Activated CD4-positive, alpha-beta T cell treated with anti-CD3 and anti-CD28 coated beads, Interleukin-2, amount 10 ng/mL, durations not matched to agents 24 days and 14 days (primary cell): ENCODE measurements at places on chromosomes 12 and 14. TPM values are rescaled to one million over a fixed set of nuclear protein-coding genes. Genes with fewer than 3 reads are reported as not detected.

The ASPG gene
- total RNA-seq: not detected in 2 replicates

DNA sequence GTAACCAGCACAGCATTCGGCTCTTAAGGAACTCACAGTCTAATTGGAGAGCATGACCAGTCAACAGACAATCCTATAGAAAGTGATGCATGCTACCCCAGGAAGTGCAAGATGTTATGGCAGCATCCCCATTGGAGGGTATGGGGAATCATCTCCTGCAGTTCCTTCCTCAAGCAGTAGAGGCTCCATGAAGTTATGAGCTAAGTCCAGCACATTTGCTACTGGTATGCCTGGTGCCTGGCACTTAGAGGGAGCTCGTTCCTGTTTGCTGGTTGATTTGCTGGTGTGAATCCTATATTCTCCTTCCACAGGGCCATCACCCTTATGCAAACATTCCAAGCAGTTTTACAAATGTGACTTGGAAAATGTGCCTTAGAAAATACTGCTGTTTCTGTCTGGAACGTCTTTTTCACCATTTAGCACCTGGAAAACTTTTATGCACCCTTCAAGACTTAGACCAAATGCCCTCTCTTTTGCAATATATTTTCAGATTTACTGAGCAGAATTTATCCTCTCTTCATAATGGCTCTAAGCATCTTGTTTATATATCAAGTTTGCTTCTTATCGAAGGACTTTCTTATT lies 136.1 kb upstream of the WSCD2 start:
- DNase-seq: no peak

- DNase-seq: no peak
These were observed 3.4 kb downstream of the MMP17 start for GRCh38 chr12:131831635-131832041.

- DNase-seq: peak; percentile 82
These were observed 1061.8 kb downstream of the BCL11B start for GRCh38 chr14:98210045-98210672.

- DNase-seq: no peak
These were observed 33.9 kb downstream of the TPH2 start for GRCh38 chr12:71972441-71973074.

The LIN7A gene
- 0.31 and 0.51 TPM in 2 replicates for total RNA-seq

DNA sequence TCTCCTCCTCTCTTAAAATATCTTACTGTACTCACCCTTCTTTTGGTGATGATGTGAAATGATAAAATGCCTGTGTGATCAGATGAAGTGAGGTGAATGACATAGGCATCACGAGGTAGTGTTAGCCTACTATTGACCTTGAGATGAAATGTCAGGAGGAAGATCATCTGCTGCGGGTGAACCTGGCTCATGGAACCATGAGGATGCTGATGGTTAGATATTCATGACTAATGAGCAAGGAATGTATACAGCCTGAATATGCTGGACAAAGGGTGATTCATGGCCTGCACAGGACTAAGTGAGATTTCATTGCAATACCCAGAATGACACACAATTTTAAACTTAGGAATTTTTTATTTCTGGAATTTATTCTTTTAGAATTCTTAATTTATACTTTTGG lies 89.6 kb downstream of the DAAM1 start:
- DNase-seq: no peak

GRCh38 chr14:49014476-49014875 lies 571.7 kb downstream of the RPS29 start:
- DNase-seq: no peak

- DNase-seq: no peak
These were observed 190.7 kb downstream of the MON2 start for GRCh38 chr12:62657363-62657632.

- no peak for DNase-seq
These were observed 35.9 kb upstream of the WSCD2 start for GRCh38 chr12:108093209-108093608.

GRCh38 chr14:51394384-51394783 lies 154.3 kb downstream of the TMX1 start:
- DNase-seq: no peak

The SLCO1B1 gene
- not detected in 2 replicates for total RNA-seq

DNA sequence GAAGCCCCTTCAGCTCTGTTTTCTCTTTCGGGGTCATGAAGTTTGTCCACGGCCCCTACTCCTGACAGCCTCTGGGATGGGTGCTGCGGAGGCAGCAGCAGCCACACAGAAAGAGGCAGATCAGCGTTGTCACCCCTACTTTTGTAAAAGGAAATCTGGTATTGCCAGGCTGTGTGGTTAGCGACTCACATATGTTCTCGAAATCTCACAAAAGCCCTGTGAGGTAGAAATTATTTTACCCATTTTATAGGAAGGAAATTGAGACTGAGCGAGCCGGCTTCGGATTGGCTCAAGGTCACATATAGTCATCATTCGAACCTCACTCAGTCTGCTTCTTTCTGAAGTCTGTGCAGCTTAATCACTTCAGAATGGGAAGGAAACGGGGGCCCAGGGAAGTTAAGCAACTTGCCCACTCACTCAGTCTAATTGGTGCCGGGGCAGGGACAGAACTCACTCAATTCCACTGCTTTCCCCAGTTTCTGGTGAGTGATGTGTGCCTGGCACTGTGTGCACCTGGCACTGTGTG lies 1.1 kb upstream of the CKAP4 start:
- DNase-seq: peak; percentile 70

GRCh38 chr12:93587611-93588010 lies 15.1 kb downstream of the SOCS2 start:
- peak; percentile 67 for DNase-seq
